NCI-H345 (cell line): ENCODE measurements at places on chromosomes 4 and X.

DNA sequence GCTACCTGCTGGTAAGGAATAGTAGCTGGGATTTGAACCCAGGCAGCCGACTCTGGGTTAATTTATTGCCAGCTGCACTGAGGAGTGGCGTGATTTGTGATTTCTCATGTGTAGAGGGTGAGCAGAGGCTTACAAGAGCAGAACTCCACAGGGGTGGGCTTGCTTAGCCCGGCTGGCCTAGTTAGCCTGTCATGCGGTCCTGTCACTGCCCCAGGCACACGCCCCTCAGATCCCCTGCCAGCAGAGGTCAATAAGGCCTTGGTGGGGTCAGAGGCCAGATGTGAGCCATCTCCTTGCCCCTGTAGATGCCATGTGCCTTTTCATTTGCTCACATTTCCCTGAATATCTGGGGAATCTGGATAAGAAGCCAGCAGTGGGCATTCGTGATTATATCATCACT is 13.4 kb downstream of the NSDHL start:
- DNase-seq: no peak

GRCh38 chrX:11640089-11640488 is 25.6 kb downstream of the ARHGAP6 start:
- DNase-seq: no peak

- DNase-seq: peak; percentile 76
Measured at GRCh38 chr4:40514497-40514951, 115.1 kb downstream of the RBM47 start.

- DNase-seq: no peak
Measured at GRCh38 chr4:23909671-23910070, 19.8 kb upstream of the PPARGC1A start.

DNA sequence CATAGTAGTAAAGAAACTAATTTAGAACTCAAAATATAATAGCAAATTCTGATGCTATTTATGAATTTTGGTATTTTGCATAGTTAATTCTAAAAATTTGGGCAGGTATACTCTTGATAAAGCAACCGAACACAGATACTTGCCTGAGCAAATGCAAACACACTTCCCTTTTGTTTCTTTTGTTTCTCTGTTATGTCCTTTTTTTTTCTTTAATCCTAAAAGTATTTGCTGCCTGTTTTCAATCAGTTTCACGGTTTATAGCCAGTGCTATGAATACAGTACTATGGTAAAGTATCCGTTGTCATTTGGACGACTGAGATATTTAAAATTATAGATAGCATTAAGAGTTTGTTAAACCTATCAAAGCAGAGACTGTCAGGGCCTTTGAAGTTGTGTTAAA is 84.3 kb upstream of the HPRT1 start:
- DNase-seq: no peak

- DNase-seq: no peak
Measured at GRCh38 chrX:65643531-65644052, 23.9 kb upstream of the MSN start.

GRCh38 chr4:14396183-14396582 is 606.1 kb upstream of the CPEB2 start:
- no peak for DNase-seq

GRCh38 chr4:566508-567295 is 9.4 kb downstream of the TMEM271 start:
- DNase-seq: no peak

- no peak for DNase-seq
Measured at GRCh38 chrX:17161991-17162390, 213.0 kb upstream of the NHS start.

DNA sequence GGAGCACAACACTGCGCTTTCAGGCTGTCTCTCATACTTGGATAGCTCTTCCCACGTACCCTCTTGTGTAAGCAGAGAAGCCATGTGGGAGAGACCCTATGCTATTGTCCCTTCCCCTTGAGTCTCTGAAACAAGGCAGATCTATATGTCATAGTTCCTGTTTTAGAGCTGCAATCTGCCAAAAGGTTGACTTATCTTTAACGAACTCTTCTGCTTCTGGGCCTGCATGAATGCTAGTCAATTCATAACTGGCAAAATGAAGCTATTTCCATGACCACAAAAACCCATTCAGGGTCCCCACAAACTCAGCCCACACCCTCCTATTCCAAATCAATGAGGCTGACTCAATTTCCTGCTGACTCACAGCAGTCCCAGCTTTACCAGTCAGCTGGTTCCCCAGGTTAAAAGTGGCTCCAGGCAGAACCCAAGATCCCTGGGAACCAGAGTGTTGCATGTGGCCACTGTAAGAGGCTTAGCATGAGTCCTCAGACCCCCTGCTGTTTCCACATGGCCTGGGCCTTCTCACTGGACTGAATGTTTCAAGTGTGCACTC is 25.3 kb upstream of the SOD3 start:
- DNase-seq: no peak

- DNase-seq: no peak
Measured at GRCh38 chr4:14908635-14909034, 93.6 kb upstream of the CPEB2 start.

- DNase-seq: no peak
Measured at GRCh38 chr4:173991316-173991715, 292.2 kb downstream of the FBXO8 start.

DNA sequence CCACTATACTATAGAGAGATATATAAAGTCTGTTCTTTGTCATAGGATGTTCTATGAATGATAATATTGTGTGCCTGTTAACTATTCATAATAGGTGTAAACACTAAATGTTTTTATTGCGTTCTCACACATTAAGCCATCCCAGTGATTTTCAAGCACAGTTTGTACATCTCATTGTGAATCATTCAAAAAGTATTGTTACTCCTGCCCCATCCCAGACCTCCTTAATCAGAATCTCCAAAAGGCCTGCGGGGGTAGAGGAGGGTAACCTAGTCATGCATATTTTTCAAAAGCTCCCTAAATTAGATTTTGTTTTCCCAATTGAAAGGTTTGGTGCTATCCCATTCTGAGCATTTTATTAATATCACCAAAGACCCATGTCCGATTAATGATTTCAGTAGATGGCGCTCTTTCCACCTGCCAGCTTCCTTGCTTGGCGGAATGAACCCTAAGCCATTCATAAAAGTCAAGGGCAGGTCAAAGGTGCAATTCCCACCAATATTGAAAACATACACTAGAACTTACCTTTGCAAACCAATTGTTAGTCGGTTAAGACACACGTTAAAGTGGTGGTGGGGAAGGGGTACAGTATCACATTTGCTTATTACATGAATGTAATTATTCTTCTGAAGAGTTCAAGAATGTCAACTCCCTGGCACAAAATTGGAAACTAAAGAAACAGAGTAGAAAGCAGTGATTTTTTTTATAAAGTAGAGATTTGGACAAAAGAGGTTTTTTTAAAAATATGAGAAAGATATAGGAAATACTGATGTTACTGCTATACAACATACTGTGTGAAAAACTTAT is 5.8 kb upstream of the TET2 start:
- peak; percentile 22 for DNase-seq

- DNase-seq: no peak
Measured at GRCh38 chr4:78880874-78881492, 58.3 kb downstream of the PAQR3 start.

DNA sequence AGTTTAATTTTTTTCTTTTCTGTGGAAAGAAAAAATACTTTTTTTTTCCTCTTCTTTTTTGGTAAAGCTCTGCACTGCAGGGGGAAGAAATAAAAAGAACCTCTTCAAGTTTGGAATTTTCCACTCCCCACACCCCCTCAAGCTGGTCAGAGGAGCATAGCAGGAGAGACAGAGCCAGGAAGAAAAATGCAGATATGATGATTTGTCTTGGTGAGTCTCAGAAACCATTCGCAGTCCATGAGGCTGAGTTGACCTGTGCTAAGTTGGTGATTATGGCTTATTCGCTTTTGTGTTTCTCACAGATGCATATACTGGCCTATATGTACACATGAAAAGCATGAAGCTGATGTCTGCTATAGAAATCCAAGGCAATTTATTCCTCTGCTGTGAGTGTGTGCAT is 205.9 kb downstream of the LDB2 start:
- no peak for DNase-seq

DNA sequence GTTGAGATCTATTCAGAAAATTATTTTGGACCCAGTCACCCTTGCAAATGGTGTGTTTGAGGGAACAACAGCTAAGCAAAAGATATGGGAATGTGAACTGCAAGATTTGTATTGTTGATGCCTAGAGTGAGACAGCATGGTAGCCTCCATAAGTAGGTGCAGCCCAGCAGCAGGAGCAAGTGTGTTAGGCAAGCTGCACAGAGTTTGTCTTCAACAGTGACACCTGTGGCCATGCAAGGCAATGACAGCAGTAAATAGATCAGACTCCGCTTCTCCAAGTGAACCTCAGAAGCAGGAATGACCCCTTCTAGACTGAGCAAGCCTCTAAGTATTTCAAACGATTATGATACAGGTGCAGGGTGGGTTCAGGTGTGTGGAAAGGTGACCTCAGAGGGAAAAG is 133.4 kb upstream of the MSX1 start:
- DNase-seq: no peak

GRCh38 chr4:128163177-128164117 is 102.3 kb downstream of the LARP1B start:
- DNase-seq: no peak

GRCh38 chr4:138449938-138450337 is 207.8 kb upstream of the SLC7A11 start:
- DNase-seq: no peak

DNA sequence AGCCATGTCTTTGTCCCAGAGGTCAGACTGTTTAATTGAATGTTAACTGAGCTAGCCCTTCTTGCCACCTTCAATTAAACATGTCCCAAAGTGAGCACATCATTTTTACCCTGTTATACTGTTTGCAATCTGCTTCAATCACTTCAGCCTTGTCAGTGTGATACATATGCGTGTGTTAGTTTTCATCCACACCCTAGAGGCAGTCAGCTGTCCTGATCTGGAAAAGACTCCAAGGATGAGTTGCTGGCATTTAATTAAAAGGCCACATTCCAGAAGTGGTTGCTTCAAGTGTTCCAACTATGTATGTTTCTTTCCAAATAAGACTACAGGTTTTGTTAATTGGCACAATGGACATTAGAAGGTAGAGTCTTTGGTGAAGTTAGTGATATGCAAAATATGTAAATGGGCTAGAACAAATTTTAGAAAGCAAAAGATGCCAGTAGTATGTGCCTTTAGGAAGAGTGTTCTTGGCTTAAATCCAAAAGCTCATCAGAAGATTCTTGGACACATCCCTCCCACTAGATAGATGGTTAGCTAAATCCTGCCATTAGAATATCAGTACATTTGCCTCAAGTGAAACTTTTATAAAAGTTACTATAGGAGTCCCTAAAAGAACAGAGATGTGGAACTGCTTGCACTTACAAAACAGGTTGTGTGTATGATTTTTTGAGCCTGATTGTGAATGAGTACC is 79.5 kb upstream of the SLIT2 start:
- DNase-seq: no peak

DNA sequence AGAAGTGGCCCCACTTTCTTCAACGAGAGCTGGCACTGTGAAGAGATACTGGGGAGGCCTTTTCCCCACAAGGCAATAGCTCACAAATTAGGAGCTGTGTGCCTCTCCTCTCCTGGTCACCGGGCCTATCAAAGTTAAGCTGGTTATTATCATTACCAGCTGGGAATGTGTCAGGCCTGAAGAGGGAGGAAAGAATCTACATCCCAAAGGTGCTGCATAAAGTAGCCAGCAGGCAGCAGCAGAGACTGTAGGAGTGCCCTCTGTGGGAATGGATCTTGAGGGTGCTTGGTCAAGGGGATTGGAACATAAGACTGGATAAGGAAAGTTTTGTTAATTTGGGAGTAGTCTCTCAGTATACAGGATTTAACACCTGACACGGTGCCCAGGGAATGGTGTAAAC is 9.1 kb upstream of the TMPRSS11D start:
- DNase-seq: no peak

DNA sequence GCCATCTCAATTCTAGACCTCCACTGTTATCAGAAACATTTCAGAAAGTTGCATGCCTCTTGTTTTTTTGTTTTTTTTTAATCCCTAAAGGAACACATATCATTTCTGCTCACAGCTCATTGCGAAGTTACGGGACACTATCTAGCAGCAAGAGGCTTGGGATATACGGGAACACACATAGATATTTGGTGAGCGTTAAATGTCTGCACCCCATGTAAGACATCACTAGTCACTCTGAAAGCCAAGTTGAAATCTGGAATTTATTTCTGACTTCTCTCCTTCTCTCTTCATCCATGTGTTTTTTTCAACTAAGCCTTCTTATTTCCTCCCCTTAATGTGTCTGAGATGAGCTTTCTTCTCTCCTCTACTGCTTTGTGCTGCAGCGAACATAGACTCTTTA is 683.7 kb downstream of the PDHA2 start:
- no peak for DNase-seq

GRCh38 chr4:153166716-153167501 is 37.3 kb upstream of the TRIM2 start:
- DNase-seq: no peak

- no peak for DNase-seq
Measured at GRCh38 chr4:24103434-24104157, 213.7 kb upstream of the PPARGC1A start.

- no peak for DNase-seq
Measured at GRCh38 chrX:55546956-55547355, 57.3 kb upstream of the USP51 start.

GRCh38 chr4:70356185-70356584 is 4.4 kb upstream of the SMR3A start:
- DNase-seq: no peak

GRCh38 chrX:108261549-108262203 is 170.1 kb downstream of the ATG4A start:
- no peak for DNase-seq

GRCh38 chrX:14729058-14729457 is 143.8 kb downstream of the FANCB start:
- DNase-seq: no peak

GRCh38 chr4:142473218-142473959 is 372.7 kb downstream of the INPP4B start:
- no peak for DNase-seq

DNA sequence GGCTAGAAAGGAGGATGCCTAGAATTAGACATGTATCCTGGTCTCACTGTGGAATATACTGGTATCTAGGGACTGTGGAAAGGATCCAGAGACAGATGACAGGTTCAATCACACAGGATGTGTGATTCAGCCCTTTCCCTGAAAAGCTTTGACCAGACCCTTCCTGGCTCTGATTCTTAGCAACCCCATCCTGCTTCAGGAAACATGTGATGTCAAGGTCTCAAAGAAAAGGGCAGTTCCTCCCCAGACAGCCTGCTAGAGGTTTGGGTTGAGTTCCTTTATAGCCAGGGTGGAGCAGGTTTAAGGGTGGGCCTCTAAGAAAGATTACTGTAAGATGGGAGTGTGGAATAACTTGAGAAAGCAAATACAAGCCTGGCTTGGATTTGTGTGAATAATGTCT is 3.0 kb downstream of the BMP15 start:
- DNase-seq: no peak

DNA sequence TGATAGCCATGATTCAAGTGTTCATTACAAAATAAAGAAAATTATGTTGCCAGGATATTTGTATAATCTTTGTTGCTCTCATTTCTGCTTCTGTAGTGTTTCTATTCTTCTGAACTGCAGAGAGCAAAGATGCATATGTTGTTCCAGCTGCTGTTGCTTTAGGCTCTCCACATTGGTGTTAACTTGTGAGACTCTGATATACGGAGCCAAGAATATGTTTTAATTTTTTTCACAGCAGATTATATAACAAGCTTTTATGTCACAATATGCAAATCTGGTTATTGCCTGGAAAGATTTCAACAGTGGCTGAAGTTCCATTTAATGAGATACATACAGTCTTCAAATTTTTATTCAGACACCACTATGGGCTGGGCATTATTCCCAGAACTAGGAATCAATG is 655.0 kb downstream of the GRXCR1 start:
- no peak for DNase-seq
